ENCODE measurements at places on chromosomes 3 and 15.

GRCh38 chr3:113450911-113451310 lies 9.6 kb upstream of the CFAP44 start:
- DNase-seq: no peak

DNA sequence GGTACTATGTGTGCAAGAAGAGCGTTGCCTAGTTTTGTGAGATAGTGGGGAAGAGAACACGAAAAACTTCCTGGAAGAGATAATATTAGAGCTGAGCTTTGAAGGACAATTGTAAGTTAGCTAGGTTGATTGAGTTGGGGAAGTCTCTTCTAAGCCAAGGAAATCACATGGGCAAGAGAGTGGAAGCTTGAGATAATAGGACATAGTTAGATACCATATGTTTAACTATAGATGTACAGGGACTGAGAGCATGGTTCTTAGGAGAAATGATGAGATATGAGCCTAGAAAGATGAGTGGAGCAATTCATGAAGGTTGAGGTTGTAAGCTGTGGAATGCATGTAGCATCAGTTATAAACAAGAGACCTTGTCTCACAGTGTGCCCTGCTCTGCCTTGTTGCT lies 30.1 kb upstream of the AQP9 start:
- no peak for DNase-seq

- DNase-seq: no peak
Measured at GRCh38 chr3:194035406-194036138, 100.4 kb upstream of the HES1 start.

DNA sequence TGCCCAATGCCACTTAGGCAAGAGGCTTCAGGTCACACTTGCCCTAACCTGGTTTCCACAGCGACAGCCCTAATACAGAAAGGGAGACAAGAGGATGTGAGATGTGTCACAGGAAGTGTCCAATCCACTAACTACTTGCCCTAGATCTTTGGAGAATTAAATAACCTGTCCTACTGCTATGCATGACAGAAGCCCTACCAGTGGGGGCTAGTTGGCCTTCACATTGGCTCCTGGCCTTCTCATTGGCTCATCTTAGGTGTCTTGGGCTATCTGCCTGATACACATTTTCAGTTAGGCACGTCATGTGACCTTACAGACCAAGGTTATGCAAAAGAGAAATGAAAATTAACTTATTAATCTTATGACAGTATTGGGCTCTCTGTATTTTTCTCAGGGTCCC lies 449.9 kb downstream of the FHIT start:
- no peak for DNase-seq
